ENCODE measurements at places on chromosomes 7 and 10. TPM values are rescaled to one million over a fixed set of nuclear protein-coding genes. Genes with fewer than 3 reads are reported as not detected.

The SLC13A1 gene
- not detected for total RNA-seq

The CASTOR2 gene
- 15.1 TPM for total RNA-seq

The OR2A1 gene
- total RNA-seq = not detected

The HPS6 gene
- total RNA-seq = 29.0 TPM

The KLF14 gene
- total RNA-seq = not detected

The BAMBI gene
- 33.4 TPM for total RNA-seq

The LLCFC1 gene
- not detected for total RNA-seq

Data from smooth muscle cell of bladder (primary cell).